ENCODE measurements at places on chromosomes 2 and 18.

DNA sequence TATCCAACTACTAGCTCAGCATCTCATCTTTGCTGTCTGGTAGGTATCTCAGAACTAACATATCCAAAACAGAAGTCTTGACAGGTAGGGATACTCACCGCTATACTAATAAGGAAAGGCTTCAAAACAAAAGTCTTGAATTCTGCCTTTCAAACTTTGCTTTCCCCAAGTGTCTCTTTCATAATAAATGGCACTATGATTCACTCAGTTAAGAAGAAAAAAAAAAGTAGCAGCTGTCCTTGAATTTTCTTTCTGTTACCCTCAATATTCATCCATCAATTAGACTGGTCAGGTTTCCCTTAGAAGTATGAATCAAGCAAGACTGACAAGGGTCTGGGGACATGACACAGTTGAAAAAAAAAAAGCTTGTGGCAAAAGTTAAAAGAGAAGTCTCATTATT, 175.1 kb downstream of the GULP1 start:
- DNase-seq = no peak

- DNase-seq = no peak
Measured at GRCh38 chr2:190786404-190787166, 94.0 kb upstream of the GLS start.

DNA sequence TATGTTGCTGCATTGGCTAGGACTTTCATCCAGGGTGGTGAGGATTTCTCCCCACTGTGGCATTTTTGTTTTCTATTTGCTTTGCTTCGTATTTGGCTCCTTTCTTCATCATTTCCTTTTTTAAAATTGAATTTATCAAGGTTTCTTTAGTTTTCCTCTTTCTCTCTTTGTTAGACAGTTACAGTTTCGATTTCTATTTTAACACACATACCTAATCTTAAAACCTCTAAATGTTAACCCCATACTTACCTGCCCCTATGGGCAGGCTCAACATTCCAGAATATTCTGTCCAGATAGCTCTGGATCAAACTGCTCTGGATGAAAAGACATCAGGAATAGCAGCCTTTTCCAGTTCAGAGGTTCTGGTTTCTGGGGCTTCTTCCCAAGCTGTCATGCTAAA, 49.2 kb downstream of the DIPK1C start:
- no peak for DNase-seq

DNA sequence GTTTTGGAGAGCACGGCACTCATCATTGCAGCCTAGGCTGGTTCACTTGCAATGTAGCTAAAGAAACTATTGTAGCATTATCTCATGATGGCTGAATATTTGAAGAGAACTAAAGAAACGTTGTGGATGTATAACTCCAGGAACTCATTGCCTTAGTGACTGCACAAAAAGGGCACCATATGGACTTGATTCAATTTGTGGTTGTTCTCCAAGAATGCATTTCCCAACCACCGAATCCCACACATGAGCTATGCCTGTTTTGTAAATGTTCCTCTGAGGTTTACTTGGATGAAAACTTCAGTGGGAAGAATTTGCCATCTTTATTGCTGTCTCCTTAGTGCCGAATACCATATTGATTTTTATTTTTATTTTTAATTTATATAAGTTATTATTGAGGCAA, 43.5 kb downstream of the DOK6 start:
- no peak for DNase-seq

DNA sequence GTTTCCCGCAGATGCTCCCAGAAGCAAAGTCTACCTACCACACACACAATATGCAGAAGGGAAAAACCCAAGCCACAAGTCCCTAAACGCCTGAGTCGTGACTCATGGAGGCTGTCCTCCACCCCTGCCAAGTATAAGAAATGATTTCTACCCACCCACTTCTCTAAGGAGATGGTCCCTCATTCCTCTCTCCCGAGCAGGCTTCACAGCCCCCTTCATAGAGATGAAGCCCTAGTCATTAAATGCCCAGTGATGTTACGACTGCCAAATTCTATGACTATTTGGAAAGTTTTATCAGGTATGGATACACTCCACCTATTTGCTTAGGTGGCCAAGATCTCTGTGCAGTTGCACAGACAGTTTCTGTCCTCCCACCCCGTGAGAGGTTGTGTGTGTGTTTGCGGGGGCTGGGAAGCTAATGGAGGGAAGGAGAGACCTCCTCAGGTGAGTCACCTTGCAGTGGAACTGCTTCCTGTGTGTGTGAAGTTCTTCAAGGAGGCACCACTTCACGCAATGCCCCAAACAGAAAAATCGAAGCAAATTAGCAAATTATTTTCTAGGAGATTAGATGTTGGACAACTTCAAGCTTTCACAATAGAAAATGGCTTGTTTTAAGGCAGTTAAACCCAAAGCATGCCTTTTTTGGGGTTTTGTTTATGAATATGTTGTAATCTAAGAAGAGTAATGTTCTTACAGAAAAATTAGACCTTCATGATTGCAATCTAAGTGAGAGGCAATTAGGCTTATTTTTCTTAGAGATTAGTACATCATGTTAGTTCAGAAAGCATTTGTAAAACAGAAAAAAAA, 175.2 kb downstream of the TGIF1 start:
- DNase-seq = peak; percentile 30

- no peak for DNase-seq
Measured at GRCh38 chr2:210262036-210262435, 36.8 kb upstream of the ACADL start.

GRCh38 chr18:59061914-59062642, 77.6 kb upstream of the SEC11C start:
- no peak for DNase-seq

DNA sequence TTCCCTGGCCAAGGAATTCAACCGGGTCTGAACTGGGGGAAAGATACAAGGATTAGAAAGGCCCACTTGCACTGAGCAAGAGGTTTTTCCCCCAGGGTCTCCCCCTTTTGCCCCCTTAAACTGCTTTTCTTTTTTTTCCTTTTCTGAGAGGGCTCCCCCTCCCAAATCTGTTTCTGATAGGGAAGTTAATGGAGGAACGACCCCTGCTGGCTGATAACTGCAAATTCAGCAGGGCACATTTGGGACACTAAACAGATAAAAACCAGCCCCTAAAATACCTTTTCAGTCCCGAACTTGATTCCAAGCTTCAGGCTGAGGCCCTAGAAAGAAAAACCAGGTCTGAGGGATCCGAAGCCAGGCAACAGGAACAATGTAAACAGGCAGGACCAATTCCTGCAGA, 1012.4 kb upstream of the CRIM1 start:
- no peak for DNase-seq

GRCh38 chr18:74935434-74935833, 273.5 kb downstream of the PTGR3 start:
- no peak for DNase-seq

- DNase-seq = no peak
Measured at GRCh38 chr2:64748561-64748960, 94.8 kb upstream of the SERTAD2 start.

- DNase-seq = no peak
Measured at GRCh38 chr2:237236188-237236587, 150.5 kb downstream of the COPS8 start.

DNA sequence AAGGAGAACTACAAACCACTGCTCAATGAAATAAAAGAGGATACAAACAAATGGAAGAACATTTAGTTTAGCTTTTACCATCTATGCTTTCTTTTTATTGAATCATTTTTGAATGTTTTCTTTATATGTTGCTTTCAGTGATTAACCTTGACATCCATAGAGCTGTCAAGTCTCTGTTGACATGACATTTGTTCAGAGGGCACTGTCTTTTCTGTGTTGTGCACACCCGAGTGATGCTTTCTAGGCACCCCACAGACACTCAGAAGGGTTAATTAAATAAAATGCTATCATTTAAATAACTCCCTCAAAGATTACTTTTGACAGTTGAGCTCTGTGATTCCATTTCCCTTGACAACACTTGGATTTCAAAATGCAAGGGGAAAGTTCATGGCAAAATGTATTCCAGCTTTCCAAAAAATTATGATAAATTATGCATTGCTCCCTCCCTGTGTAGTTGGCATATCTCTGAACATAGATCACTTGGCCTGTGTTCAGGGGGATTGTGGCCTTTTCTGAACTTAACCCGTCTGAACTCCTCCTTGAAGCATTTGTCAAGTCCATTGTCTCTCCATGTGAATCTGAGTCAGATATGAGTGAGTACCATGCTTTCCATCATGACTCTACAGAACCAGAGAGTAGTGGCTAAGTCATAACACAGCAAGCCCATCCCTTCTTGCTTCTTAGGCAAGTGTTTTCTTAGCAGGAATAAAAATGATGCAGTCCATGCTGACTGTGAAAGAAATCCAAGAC, 372.6 kb downstream of the RPRM start:
- no peak for DNase-seq

DNA sequence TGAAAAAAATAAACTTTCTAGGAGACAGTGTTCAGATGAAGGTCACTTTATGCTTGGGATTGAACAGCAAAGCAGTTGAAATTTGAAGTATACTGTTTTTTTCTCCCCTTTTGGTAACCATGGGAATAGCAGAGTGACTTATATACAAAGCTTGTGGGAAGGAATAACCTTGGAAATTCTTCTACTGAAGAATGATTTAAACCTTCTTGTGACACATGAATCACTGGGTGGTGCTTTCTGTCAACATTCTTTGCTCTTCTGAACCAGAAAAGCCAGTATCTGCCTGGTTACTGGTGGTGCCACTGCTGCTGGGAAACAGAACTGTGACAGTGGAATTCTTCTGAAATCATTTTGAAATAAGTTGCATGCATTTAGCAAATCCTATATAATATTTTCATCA, 39.4 kb upstream of the RND3 start:
- no peak for DNase-seq

GRCh38 chr2:66334237-66335029, 100.5 kb upstream of the MEIS1 start:
- DNase-seq = no peak

DNA sequence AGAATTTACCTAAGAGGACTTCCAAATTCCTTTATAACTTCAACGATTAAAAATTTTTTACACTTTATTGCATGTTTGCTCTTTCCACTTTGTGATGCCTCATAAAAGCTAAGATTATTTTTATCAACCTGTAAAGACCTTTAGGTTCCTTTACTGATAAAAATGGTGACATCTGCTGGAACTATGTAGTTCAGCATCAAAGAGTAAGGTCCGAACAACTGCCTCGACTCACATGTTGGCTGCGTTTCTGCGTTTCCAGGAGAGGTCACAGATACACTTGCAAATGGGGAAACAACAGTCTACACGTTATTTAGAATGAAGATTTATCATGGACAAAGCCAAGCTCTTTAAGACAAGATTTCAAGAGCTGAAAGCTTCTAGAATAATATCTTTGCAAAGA, 18.8 kb upstream of the TMX3 start:
- DNase-seq = no peak

DNA sequence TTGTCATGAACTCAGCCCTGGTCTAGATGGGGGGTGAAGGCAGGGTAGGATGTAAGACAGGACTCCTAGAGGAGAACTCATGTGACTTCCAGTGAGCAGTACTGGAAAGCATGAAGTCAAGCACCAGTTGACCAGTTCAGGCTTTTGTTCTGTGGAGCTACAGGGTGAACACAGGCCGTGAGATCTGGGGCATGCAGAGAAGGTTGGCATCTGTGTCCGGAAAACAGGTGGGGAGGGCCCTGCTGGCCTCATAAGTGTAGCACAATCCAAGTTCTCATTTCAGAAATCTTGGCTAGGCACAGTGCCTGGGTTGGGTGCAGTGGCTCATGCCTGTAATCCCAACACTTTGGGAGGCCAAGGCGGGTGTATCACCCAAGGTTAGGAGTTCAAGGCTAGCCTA, 50.9 kb upstream of the SPATS2L start:
- no peak for DNase-seq

DNA sequence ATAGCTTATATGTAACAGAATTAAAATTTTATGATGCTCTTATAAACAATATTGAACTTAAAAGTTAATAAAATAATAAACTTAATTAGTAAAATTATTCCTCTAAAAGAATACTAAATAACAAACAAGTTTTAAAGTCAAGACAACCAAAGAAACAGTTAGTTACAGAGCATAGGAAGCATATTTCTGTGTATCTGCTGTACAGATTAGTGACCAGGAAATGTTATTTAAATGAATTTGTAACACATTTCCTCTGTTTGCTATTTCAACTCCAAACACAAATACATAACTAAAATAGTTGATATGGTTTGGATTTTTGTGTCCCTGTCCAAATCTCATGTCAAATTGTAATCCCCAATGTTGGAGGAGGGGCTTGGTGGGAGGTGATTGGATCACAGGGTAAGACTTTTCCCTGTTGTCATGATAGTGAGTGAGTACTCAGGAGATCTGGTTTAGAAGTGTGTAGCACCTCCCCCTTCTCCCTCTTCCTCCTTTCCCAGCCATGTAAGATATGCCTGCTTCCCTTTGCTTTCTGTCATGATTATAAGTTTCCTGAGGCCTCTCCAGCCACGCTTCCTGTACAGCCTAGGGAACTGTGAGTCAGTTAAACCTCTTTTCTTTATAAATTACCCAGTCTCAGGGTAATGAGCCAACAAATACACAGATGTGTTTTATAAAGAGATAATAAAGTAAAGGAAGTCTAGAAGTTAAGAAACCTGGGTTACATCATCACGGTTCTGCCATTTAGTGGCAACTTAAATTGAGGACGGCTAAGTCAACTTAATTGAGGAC, 51.8 kb downstream of the ROCK2 start:
- DNase-seq = no peak
